Thoracic aorta (tissue), 2 donors: ENCODE measurements at places on chromosomes 12 and 14.

- DNase-seq, result no peak
Observed at GRCh38 chr12:6810758-6811157, 10.9 kb upstream of the GPR162 start.

GRCh38 chr12:103824845-103825244, 16.2 kb downstream of the NT5DC3 start:
- no peak for DNase-seq

- DNase-seq, result no peak
Observed at GRCh38 chr14:73524493-73524892, 12.4 kb upstream of the ACOT1 start.

GRCh38 chr12:92278378-92278828, 132.8 kb upstream of the BTG1 start:
- DNase-seq, result no peak

GRCh38 chr14:44897845-44898151, 63.9 kb downstream of the KLHL28 start:
- DNase-seq, result no peak

DNA sequence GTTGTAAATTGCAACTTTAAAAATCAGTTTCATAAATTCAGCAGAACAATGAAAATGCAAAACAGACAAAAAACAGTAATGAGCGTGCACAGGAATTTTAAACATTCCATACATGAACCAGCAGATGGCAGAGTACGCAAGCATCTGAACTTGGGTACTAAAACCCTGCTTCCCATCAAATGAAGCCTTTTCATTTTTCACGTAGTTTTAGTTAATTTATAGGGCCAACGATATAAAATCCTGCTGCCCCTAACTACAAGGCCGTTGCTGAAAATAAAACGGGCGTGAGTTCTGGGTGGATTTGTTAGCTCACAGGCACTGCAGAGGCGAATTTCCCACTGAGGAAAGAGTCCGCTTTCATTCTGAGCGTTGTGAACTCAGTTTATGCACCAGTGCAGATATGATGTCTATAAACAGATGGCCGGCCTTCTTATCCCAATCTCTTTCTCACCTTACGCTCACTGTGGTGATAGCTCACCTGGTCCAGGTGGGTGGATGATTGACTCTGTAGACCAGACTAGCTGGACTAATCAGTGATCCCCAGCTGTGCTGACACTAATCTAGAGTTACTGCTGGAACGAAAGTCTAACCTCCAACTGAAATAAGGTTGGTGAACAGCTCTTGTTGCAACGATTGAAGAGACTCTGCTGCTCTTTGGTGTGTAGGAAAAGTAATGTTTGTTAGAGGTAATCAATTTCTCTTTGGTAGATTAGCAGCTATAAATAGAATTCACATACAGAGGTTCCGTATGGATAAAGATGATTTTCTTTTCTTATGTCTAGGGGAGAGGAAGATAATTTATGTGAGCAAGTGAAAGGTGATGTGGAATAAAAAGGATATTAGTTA, 89.2 kb downstream of the PDZRN4 start:
- no peak for DNase-seq

GRCh38 chr12:104570174-104570907, 113.6 kb downstream of the CHST11 start:
- no peak for DNase-seq

- DNase-seq, result no peak
Observed at GRCh38 chr14:24889843-24890242, 160.1 kb downstream of the STXBP6 start.

- DNase-seq, result no peak
Observed at GRCh38 chr14:89336338-89336737, 80.7 kb downstream of the FOXN3 start.

DNA sequence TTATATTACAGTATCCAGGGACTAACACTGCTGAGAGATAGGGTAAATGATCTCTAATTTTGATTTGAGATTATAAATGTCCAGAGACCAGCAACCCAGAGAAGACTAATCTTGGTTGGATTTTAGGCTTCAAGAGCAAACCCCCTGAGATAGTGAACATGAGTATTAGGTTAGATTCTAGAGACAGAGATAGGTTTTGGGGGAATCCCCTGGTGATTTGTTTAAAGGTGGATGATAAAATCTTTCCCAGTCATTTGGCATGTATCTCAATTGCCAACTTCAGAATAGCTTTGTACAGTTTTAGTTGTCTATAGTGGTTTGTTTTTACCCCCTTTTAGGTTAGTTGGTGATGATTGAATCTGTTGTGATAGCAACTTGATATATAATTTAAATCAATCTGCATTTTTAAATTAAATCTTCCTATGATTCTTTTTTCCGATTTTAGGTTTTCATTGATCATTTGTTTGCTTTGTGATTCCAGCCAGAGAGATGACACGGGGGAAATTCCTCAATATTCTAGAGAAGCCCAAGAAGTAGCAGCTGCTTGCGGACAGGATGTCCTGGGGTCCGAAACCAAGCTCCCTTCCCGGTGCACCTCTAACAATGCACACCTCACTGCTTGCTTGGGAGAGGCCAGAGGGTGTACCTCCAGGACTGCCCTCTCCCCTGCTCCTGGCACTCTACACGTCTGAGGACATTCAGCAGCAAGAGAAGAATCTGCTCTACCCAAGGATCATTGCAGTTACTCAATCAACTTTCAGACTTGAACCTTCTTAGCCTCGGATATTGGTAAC, 40.6 kb upstream of the VSX2 start:
- DNase-seq, result no peak

DNA sequence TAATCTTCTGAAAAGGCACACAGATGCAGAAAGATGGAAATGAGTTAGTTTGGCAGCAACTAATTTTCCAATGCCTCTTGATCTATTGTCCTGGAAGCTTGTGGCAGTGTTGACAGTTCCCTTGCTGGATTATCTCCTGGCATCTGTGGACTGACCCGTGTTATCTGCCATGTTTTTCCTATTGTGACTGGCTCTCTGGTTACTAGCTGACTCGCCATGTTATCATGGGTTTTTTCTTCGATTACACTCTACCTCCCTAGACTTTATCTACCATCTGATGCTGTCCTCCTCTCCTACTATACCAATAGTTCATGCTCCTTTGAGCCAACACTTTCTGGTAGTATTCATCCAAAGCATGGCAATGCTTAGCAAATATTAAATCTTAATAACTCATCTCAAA, 63.3 kb upstream of the FLRT2 start:
- DNase-seq, result no peak

- no peak for DNase-seq
Observed at GRCh38 chr14:49505041-49505766, 81.0 kb downstream of the RPS29 start.

- no peak for DNase-seq
Observed at GRCh38 chr14:95545515-95546168, 10.8 kb downstream of the GLRX5 start.

GRCh38 chr12:121131941-121132341, 735 bp upstream of the P2RX7 start:
- no peak for DNase-seq

DNA sequence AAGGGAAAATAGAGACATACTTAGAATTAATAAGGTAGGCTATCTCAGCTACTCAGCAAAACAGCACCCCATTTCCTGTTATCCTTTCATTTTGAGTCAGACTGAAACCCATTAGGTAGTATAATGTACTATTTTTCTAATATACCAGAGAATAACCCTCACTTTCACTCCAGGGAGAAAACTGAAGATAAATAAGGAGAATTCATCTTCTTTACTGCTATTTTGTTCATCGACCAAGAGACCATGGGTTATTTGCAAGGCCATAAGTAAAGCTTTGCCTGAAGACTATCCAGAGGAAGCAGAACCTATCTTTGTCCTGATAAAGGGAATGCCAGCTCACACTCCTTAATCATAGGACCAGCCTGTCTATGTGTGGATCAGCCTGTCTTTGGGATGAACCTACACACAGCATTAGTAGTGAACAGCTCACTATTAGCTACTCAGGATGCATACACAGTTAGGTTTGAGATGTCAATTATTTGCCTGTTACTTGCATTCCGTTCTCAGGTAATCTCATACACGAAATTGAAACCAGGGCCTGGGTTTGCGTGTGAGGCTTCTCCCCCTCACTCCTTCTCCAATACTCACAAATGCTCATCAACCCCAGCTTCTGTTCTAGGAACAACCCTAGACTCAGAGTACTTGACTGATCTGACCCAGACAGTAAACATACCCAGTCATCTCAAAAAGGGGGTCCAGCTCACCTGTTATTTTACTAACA, 124.4 kb downstream of the DAD1 start:
- DNase-seq, result no peak
